Mucosa of gallbladder (tissue), 1 donor: ENCODE measurements at places on chromosomes 12 and 14.
A peak's percentile ranks its signal among the peaks of the same experiment; 100 is the strongest.

GRCh38 chr12:93592641-93593406, 20.3 kb downstream of the SOCS2 start:
- no peak for DNase-seq

GRCh38 chr12:127311720-127312364, 955.1 kb upstream of the TMEM132C start:
- no peak for DNase-seq

GRCh38 chr14:70828188-70828587, 18.9 kb upstream of the MAP3K9 start:
- DNase-seq, result no peak

DNA sequence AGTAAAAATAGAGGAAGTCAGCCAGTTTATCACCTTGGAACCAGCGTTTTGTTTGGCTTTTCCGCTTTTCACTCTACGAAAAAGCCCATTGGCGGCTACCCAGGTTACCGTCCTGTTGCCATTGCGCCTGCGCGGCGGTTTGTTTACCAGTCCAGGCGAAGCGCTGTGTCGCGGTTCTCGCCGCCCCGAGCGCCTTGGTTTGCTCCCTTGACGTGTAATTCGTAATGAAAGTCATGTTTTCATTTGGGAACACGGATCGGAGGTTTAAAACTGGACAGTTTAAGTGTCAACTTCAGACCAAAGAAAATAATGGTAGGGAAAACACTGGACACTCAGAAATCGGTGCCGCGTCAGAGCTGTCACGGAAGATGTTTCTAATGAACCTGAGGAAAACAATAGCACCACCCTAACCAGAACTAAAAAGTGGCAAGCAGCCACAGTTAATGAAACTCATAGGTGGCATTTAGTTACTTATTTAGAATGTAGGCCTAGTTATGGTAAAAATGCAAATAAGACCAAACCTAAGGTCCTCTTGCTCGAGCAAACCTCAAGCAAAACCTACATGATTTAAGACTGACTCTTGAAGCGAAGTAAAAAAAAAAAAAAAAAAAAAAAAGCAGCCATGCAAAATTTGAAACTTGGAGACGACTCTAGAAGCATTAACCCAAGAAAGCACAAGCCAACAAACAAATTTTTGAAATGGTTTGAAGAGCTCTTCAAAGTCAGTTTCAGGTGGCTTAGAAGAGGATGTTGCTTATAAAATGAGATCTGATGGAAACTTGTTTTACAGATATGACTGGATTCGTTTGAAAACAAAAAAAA, 790 bp upstream of the GPR19 start:
- peak; percentile 94 for DNase-seq

DNA sequence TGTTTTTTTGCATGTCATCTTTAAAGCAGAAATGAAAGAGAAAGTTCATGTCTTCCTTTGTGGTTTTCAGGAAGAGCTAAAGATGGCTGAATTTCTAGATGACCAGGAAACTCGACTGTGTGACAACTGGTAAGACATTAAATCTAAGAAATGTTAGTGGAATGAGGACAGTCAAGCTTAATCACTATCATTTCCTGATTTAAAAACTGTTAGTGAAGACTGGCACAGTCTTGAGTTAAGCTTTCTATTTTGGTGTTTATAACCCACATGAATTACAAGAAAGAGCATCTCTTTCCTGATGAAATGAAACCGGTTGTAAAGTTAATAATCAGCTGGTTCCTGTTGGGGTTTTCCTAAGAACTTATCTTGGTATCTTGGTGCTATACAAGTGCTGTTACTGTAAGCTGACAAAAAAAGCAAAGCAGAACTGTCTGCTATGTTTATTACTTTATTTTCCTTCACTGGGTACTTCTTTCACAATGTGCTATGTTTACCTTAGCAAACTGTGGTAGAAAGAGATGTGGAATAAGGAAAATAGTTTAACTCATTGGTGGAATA, 5.2 kb downstream of the TRAFD1 start:
- DNase-seq, result no peak

DNA sequence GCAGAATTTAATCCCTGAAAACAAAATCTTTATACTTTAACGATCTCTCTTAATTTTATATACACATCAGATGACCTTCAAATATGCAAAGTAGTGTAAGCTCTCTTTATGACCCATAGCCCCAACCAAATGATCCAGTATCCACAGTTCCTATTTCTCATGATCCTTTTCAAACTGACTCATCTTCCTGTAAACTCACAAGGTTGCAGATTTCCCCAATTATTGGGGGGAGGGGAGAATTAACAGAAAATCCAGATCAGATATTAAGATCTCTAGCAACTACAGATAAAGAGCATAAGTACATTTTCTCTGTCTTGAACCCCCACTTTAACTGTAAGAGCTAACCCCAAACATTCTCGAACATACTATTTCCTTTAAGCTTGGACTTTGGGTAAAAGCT, 12.5 kb downstream of the GNS start:
- DNase-seq, result no peak

DNA sequence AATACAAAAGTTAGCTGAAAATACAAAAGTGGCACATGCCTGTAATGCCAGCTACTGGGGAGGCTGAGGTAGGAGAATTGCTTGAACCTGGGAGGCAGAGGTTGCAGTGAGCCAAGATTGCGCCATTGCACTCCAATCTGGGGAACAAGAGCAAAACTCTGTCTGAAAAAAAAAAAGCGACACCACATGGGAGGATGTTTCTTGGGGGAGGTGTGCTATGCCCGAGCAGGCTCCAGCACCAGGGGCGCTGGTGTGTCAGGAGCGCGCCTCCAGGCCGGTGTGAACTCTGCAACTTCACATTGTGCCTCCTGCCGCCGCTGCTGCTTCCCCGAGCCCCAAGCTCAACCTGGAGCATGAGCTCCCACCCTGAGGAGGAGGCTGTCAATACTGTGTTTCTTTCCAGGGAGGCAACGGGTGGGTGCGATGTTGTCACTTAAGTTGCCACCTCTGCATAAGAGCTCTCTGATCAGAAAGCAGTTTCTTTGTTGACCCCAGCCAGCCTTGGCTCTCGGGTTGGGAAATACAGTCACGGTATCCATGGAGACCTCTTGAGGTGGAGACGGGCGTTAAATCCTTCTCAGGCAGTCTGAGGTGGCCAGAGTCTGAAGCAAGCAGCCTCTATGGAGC, 18.9 kb downstream of the DEGS2 start:
- DNase-seq, result no peak

DNA sequence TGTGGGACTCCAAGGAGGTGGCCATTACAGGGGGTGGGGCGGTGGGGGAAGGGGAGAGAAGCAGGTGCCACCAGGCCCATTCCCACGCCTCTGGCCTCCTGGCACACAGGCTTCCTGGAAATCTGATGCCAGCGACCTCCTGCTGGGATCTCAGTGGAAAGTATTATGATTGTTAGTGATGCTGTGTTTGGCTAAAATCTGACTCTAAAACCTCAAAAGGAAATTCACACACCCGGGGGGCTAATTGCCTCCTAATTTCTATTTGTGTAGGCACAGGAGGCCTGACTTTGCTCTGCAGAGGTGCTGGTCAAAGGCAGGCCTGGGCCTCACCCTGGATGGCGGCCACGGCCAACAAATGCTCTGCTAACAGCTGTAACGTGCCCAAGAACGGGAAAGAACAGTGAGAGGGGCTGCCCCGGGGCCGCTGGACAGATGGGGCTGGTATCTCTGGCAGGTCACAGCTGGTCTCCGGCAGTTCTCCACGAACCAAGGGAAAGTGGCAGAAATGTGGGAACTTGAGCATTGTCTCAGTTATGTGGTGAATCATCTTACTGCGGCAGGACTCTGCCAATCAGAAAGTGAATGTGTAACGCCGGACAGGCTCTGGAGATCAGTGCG, 14.3 kb downstream of the FAM181A start:
- DNase-seq, result no peak
